Astrocyte (in vitro differentiated cells and primary cell): ENCODE measurements at places on chromosomes 2 and 18.

- no peak for DNase-seq
These were observed 43.9 kb upstream of the NEMP2 start for GRCh38 chr2:190578158-190579057.

GRCh38 chr2:74533464-74533863, 3.7 kb downstream of the HTRA2 start:
- no peak for DNase-seq

DNA sequence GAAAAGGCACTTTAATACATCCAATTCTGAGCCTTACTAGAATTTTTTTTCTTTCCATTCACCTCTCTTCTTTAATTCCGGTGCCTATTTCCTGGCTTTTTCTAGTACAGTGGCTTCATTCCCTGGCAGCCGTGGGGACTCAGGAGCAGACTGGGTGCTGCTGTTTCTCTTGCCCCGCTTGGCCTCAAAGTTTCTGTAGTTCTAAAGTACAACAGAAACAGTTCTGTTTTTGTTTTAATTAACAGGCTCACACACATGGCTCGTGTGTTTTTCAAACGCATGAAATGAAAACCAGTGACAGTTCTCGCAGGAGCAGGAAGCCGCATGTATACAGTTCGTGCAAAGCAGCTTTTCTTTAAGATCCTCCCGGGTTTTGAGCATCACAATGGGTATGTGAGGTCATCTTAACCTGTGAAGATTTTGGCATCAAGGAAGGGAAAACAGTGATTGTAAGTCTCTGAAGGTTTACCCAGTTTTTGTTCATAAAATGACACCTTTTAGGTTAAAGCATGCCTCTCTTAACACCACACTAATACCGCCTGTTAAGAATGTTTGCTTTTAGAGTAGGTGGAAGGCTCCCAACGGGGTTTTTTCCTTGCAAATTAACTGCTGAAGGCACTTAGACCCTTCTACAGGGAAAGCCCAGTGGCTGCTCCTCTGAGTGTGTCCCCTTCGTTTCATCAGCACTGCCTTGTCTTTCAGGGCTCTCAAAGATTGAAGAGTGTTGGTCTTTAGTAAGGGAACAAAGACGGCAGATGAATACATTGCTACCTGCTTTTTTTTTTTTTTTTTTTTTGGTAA, 5.8 kb downstream of the FZD7 start:
- DNase-seq = no peak

DNA sequence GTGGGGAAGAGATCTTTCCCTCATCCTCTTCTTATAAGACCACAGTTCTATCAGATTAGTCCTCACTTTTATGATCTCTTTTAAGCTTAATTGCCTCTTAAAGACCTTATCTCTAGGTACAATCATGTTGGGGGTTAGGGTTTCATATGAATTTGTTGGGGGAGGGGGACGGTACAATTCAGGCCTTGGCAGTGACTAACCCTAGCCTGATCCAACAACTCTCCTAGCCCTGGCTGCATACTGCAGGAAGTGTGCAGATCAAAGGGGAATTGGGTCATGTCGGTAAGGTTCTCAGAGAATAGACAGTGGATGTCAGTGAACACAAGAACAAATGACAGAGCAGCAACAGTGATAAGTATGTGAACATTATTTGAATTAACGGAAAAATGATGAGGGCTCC, 16.4 kb downstream of the CAPN13 start:
- DNase-seq = no peak

DNA sequence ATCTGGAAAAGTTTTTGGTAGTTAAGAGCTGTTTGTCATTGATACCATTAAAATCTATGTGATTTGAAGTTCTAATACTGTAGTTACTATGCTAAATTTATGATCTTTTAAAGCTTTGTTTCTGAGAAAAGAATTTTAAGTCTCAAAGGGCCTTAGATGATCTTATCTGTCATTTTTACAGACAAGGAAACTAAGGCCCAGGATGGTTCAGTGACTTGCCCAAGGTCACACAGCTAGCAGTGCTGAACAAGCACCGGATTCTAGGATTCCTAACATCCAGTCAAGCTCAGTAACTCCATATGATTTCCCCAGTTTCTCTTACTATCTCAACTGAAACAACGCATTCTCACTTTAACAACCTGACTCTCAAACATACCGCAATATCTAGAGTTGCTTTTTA, 37.7 kb downstream of the PELI1 start:
- no peak for DNase-seq

GRCh38 chr2:135337071-135337470, 193.9 kb downstream of the ZRANB3 start:
- DNase-seq = peak; percentile 1

DNA sequence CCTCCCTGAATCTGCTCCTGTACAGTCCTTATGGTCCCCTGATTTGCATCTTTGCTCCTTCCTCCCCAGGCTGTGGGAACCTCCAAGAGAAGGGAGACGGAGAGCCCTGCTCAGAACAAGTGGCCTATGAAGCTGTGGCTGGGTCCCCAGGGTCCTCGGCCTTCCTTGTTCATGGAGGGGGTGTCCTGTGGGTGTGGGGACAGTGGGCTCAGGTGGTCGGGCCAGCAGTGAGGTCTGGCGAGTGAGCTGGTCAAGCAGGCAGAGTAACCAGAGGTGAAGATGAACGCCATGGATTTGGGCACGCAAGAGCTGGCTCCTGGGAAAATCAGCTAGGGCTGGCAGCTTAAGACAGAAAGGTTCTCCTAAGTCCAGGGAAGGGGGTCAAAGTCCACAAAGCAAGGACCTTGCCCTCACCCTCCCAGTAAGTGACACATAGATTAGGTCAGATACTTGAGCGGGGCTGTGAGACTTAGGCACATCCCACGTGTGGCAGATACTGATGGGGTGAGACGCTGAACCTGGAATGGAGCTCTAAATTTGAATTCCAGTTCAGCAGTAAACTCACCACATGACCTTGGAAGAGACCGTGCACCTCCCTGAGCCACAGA, 24.8 kb downstream of the GNLY start:
- DNase-seq = no peak

DNA sequence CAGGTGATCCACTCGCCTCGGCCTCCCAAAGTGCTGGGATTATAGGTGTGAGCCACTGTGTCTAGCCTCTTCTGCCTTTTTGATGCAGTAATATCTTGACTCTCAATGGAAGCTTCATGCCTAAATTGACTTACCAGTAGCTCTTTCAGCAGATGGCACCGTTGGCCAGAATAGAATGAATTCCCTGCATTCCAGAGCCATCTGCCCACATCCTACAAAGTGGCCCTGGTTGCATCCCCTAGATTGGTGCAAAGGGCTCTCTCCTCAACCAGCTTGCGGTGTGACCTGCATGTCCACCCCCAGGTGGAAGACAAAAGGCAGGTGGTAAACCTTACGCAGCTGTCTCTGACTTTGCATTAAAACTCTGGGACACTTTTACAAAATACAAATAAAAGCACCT, 4.4 kb upstream of the PARD6G start:
- DNase-seq = no peak

DNA sequence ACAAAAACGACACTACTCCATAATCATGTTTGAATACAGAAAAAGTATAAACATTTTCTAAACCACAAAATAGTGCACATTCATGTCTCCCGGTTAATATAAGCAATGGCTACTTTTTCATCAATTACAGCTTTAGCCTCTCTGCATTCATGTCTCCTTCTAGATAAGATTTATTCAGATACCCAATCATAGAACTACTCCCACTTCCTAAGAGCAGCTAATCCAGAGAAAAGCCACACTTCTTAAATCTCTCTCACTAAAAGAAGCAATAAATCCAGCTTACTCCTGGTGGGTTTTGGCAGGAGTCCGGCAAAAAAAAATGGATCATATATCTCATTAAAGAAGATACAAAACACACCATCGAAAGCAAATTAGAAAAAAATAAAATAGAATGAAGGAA, 20.1 kb downstream of the DSEL start:
- no peak for DNase-seq

DNA sequence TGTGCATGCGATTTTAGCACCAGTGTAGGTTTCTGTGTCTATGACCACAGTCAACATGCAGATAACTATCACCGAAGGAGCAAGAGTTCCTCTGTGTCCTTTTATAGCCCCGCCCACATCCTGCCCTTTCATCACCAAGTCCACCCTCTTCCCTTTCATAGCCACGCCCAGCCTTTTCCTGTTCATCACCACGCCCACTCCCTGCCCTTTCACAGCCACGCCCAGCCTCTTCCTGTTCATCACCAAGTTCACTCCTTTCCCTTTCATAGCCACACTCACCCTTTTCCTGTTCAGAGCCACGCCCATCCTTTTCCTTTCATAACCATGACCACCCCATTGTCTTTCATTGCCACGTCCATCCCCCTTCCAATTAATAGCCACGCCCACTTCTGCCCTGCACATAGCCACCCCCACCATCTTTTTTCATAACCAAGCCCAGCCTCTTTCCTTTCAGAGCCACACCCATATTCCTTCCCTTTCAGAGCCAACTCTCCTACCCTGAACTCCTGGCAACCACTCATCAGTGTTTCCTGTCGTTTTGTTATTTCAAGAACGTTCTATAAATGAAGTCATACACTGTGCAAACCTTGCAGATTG, 273.9 kb downstream of the MYT1L start:
- peak; percentile 5 for DNase-seq

DNA sequence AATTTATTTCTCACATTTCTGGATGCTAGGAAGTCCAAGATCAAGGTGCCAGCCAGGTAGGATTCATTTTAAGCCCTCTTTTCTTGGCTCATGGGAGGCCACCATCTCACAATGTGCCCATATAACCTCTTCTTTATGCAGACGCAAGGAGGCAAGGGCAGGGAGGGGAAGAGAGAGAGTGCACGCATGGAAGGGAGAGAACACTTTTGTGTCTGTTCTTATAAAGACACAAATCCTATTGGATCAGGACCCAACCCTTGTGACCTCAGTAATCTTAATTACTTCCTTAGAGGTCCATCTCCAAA, 32.5 kb downstream of the CMPK2 start:
- no peak for DNase-seq

DNA sequence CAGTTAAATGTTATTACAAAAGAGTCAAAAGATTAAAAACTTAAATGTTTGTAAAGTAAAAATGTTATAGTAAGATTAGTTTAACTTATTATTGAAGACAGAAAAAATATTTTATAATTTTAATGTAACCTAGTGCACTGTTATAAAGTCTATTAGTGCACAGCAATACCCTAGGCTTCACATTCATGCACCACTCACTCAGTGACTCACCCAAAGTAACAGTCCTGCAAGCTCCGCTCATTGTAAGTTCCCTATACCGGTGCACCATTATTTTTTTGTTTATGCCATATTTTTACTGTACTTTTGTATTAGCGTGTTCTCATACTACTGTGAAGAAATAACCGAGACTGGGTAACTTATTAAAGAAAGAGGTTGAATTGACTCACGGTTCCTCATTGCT, 759.7 kb upstream of the CDH7 start:
- no peak for DNase-seq

- DNase-seq = no peak
These were observed 10.0 kb upstream of the D2HGDH start for GRCh38 chr2:241724259-241724974.

DNA sequence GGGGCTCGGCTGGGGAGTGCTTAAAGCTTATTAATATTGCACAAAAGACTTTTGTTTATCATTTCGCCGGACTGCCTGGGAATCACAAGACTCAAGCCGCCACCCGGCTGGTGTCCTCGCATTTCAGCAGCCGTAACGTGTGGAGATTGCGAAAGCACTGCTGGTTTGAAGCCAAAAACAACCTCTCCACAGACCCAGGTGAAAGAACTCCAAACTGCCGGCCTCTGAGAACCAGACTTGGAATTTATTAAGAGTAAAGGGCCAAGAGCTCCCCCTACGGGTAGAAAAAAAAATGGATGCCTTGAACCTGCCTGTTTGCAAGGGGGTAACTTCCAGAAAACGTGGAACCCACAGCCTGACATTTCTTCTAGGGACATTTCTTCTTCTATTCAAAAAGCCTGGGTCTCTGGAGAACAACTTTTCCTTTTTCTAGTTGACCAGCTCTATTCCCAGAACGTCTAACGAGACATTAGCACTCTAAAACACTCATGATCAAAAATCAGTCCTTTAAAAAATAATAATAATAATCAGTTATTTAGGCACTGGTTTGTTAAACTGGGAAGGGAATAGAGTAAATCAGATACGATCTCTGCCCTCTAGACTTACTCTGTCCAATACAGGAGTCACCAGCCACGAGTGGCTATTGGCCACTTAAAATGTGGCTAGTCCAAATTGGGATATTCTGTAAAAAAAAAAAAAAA, 216.3 kb downstream of the C1D start:
- DNase-seq = peak; percentile 91

DNA sequence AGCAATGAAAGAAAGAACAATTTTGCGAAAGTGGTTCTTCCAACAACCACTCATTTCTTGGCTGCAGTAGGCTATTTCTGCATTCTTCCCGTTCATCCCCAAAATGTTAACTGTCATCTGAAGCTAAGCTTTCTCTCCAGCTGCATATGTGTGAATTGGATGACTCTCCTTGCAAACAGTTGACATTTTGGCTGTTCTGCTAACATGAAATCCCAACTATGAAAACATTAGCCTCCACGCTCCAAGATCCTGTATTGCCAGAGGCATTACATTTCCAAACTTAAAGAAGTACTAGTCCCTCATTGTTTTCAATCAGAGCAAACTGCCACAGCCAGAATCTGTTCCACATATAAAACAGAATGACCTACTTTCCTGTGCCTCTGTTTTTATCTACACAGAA, 88.5 kb downstream of the TGIF1 start:
- no peak for DNase-seq

GRCh38 chr2:206361407-206362045, 81.8 kb upstream of the ADAM23 start:
- DNase-seq = no peak

DNA sequence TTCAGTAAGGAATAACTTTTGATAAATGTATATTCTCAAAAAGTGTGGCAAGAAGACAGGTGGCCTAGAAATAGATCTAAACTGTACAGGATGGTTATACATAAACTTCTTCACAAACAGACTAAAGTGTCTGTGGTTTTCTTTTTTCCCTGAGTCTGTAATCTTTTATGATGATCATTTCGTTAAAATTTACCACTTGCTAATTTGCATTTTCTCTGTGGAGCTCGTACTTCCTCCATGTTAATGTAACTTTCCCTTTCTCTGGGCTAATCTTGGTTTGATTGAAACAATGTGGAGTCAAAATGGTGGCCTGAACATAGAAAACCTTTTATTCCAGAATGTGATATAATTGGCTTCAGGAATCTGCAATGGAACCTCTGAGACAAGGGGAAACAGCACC, 166.2 kb downstream of the FTCDNL1 start:
- no peak for DNase-seq

DNA sequence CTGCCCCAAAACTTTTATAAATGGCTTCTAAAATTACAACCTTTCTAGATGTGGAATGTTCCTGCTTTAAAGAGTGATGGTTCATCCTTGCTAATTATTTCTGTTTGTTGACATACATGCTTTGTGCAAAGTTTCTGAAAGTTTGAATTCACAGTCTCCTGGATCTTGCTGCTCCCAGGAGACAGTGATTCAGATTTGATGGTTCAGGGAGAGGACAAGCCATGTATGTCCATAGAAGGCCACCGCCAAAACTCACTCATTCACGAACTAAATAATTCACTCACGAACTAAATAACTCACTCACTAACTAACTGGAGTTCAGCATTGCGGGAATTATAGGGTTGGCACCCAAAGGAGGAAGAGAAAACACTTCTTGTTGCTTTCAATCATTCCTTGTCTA, 416.5 kb upstream of the ZEB2 start:
- no peak for DNase-seq
